ENCODE measurements at places on chromosomes 11 and 22. TPM values are rescaled to one million over a fixed set of nuclear protein-coding genes. Genes with fewer than 3 reads are reported as not detected.
A peak's percentile ranks its signal among the peaks of the same experiment; 100 is the strongest.

DNA sequence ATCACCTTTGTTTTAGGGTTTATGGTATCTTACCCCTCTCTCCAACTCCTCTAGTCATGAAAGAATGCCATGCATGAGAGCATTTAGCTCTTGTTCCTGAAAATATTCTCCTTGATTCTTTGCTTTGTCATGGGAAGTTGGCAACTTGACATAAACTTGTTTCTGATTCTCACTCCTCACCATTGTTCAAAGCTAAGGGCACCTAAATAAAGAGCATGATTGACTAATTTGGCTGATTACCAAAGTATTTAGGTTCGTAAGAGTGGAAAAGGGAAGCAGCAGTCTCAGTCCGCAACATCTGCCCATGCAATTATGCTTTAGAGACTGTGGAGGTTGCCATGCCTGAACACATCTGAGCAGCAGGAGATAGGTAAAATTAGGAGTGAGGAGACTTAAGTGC lies 26.4 kb downstream of the OR52K1 start:
- no peak for DNase-seq

PYGM gene
- total RNA-seq: 11.4 TPM

- DNase-seq: peak; percentile 65
Observed at GRCh38 chr11:63813563-63814382, 517 bp downstream of the SPINDOC start.

- no peak for DNase-seq
Observed at GRCh38 chr11:65802841-65803240, 16.0 kb downstream of the OVOL1 start.

DNA sequence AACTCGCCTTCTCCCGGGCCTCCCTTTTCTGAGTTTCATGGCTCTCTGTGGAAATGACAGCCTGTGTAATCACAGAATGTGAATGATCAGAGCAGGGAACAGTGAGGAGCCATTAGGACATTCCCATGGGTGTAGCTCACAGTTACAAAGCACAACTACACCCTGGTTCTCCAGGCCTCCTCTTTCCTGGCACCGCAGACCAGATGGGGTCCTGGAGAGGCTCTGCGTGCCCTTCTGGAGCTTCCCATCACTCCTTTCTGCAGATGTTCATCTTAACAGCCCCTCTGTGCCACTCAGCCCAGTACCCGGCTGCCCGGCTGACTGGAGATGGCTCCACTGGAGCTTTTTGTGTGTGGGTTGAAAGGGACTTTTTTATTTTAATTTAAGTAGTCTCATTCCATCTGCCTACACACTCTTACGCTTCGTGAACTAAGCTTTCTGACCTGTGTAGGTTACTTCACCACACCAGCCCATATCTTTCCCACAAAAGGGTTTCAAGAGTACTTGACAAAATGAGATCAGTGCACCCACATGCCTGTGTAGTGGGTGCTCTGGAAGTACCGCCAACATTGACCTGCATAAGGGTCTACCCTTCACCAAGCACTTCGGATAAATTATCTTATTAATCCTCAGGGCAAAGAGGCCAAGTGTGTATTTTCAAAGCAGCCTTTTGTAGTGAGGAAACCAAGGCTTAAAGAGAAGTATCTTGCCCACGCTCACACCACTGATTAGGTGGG lies 29.8 kb downstream of the SREBF2 start:
- DNase-seq: no peak

- no peak for DNase-seq
Observed at GRCh38 chr11:130383344-130384211, 44.8 kb downstream of the ADAMTS8 start.

DNA sequence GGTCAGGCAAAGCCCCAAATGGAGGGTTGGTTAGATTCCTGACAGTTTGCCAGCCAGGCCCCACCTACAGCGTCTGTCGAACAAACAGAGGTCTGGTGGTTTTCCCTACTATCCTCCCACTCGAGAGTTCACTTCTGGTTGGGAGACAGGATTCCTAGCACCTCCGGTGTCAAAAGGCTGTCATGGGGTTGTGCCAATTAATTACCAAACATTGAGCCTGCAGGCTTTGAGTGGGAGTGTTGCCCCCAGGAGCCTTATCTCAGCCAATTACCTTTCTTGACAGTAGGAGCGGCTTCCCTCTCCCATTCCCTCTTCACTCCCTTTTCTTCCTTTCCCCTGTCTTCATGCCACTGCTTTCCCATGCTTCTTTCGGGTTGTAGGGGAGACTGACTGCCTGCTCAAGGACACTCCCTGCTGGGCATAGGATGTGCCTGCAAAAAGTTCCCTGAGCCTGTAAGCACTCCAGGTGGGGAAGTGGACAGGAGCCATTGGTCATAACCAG lies 4.7 kb upstream of the TTC36 start:
- no peak for DNase-seq

- DNase-seq: peak; percentile 69
Observed at GRCh38 chr11:59668188-59668949, 468 bp downstream of the PATL1 start.

- DNase-seq: peak; percentile 33
Observed at GRCh38 chr22:19036523-19037273, 85.5 kb downstream of the DGCR2 start.

TYR gene
- total RNA-seq: not detected

CD248 gene
- 49.2 TPM for total RNA-seq

GRCh38 chr22:30697975-30698374 lies 3.3 kb downstream of the OSBP2 start:
- DNase-seq: no peak

LGR4 gene
- total RNA-seq: 49.2 TPM
